Activated CD8-positive, alpha-beta memory T cell treated with anti-CD3 and anti-CD28 coated beads for 1 hour (primary cell): ENCODE measurements at places on chromosomes 12 and 14.

DNA sequence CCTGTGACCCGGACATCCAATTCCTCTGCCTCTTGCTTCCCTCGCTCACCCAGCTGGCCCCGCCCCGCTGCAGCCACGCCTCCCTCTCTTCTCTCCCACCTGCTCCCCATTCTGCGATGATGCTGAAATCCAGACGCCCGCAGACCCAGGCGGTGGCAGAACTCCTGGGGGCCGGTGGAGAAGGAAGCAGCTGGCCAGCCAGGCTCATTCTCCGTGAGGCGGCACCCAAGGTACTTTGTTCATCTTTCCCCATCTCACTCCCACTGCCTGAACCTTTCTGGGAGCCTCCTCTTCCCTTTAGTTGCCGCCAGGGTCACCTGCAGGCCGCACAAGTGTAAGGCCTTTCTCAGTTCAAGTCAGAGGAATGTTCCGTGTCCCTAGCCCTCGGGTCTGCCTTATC, 35.7 kb downstream of the FOXN4 start:
- no peak for DNase-seq

- DNase-seq: no peak
These were observed 49.3 kb downstream of the C14orf132 start for GRCh38 chr14:96088481-96088880.

DNA sequence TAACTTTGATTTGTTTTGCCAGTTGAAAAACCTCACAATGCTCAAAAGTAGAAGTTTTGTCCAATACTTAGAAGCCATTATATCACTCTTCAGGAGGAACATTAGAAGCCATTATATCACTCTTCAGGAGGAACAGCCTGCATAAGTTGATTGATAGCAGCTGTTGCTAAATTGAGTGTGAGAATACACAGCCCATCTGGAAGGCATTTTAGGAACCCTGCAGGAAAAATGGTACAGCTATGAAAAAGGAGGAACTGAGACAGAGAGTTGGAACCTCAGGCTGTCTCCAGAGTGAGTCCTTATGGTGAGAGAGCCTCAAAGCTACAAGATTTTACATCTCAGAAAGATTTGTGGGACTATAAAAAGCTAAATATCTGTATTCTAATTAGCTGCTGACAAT, 207.0 kb downstream of the MYRFL start:
- no peak for DNase-seq

GRCh38 chr14:68834816-68835215, 41.9 kb upstream of the ZFP36L1 start:
- DNase-seq: no peak

DNA sequence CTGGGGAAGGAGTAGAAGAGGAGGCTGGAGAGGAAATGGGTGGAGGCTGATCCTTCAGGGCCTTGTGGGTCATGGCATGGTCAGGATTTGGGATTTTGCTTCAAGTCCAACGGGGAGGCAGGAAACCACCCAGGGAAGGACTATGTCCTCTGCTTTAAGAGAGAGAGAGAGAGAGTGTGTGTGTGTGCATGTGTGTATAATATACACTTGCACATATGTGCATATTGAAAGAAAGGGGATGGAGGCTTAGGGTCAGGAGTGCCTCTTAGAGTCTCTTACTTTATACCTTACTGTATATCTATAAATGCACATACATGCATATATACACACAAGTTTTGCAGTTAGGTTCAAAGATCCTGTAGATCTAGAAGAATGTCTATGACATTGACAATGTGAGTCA, 94.8 kb downstream of the RGS6 start:
- DNase-seq: no peak

DNA sequence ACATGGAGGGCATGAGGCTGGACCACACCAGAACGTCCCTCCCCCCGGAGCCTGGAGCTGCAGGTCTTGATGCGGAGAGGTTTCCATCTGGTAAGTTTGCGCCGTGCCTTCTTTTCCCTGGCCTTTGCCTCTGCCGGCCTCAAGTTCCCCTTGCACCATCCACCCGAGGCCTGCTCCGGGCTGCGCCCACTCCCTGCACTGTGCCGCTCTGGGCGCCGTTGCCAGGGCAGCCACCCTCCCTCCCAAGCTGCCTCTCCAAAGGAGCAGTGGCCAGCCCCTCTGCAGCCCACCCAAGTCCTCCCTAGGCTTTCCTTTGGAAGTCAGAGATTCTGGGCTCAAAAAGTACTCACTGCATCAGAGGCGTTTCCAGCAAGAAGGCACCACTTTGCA, 46.2 kb upstream of the MEG3 start:
- DNase-seq: no peak

DNA sequence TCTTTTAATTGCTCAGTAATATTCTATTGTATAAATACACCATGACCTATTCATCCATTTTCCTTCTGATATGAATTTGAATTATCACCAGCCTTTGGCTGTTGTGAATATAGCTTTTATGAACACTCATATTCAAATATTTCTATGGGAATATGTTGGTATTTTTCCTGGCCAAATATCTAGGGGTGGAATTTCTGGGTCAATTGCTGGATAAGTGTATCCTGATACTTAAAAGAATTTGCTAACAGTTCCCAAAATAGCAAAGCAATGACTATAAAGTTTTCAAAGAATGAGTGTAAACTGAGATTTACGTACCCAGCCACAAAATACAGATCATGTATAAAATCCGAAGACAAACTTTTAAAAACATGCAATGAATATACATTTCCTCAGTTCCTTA, 148.7 kb upstream of the CLEC14A start:
- DNase-seq: no peak

GRCh38 chr14:65560340-65561027, 148.0 kb downstream of the FUT8 start:
- no peak for DNase-seq

DNA sequence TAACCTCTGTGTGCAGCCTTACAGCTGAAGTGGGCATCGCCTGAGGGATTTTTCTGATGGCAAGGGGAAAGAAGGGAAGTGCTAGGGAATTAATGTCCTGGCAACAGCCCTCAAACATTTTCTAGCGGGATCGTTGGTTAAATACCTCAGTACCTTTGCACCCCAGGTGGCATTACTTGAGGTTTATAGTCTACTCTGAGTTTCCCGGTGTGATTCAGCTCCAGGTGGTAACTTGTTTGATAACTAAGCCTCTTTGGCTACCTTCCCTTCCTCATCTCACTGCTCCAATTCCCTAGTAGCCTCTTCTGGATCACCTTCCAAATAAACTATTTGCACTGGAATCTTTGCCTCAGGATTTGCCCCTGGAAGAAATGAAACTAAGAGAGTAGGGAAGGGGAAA, 237.0 kb upstream of the SSTR1 start:
- no peak for DNase-seq

GRCh38 chr14:54909817-54910558, 7.4 kb upstream of the GCH1 start:
- no peak for DNase-seq

- DNase-seq: no peak
These were observed 10.3 kb upstream of the KCNA1 start for GRCh38 chr12:4899364-4899763.

GRCh38 chr12:117063162-117063911, 35.9 kb downstream of the TESC start:
- no peak for DNase-seq

DNA sequence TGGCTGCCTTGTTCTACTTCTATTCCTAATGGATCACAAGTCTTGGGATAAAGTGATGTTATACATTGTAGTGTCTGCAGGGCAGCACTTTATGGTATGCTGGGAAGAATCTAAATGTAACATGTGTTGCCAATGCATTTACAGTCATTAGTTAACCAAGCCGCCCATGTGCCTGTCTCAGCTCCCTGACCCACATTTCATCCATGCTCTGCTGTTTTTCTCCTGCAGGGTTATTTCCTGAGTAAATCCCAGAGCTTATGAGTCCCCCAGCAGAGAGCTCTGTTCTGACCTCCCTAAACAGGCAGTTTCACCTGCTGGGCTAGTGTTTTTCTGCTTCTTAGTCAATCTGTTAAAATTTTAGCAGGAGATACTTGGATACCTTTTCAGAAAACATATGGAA, 4.4 kb upstream of the TMTC2 start:
- DNase-seq: no peak

GRCh38 chr12:14957551-14958168, 3.7 kb downstream of the ARHGDIB start:
- DNase-seq: no peak

DNA sequence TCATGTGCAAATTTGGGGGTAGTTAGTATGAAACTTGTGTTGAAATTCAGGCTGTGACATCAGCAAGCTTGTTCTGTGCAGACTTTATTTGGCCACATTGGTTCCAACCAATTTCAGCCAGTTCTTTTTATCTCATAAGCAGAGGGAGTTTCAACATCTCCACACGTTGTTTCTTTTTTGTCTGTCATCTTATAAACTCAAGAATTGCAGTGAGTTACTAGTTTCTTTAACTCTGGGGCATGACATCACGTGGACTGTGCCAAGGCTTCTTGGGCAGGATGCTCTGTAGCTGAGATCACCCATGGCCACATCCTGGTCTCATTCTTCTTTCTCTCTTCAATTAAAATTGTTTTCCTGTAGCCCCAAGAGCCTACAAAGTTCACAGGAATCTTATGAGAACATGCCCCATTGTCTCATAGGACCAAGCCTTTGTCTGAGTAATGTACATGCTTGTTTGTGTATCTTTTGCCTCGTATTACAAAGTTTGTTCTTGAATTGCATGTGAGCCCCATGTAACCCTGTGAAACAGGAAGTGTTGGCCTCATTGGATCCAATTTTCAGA, 982.0 kb upstream of the TMEM132C start:
- no peak for DNase-seq

- no peak for DNase-seq
These were observed 184.8 kb upstream of the RTL1 start for GRCh38 chr14:101088395-101088667.

DNA sequence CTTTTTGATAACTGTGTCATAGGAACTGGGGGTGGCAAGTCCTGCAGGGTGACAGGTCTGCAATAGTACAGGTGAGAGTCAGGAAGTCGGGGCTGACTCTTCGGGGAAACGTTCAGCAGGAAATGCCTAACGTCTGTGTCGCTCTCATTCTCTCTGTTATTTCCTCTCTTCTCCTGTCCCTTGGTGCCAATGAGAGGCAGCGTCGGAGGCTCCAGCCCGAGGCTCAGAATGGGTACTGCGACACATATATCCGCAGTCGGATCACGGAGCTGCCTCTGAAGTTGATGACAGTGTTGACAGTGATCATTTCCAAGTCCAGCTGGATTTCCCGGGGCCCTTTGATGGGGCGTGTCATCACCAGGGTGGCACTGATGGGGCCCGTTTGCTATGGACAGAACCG, 2.7 kb upstream of the TC2N start:
- peak; percentile 57 for DNase-seq

- no peak for DNase-seq
These were observed 85.5 kb upstream of the FZD10 start for GRCh38 chr12:130076752-130077151.

GRCh38 chr12:120321382-120322202, 6.0 kb downstream of the PLA2G1B start:
- DNase-seq: no peak
